Activated CD4-positive, CD25-positive, alpha-beta regulatory T cell (primary cell): ENCODE measurements at places on chromosomes 13 and 19.

GRCh38 chr13:50685491-50685890 is 158.0 kb downstream of the DLEU7 start:
- DNase-seq, result no peak

GRCh38 chr19:18292810-18293641 is 11.6 kb upstream of the JUND start:
- DNase-seq, result no peak

- no peak for DNase-seq
Observed at GRCh38 chr19:50632151-50632835, 7.4 kb downstream of the SYT3 start.

DNA sequence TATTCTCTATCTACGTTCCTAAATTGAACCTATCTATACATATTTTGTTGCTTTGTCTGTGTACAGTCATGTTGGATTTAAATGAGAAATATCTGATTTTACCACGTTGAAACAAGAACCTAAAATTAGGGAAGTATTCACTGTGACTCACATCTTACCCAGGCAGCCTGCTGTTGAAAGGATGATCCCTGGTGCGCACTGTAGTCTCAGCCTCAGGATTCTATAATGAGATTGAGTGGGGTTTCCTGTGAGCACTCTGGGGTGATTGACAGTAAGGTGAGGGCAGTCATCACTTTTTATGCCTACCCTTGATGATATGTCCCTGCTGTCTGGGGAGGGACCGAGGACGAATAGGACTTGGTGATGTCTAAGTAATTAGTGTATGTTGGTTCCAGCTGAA is 35.4 kb downstream of the PCCA start:
- no peak for DNase-seq

DNA sequence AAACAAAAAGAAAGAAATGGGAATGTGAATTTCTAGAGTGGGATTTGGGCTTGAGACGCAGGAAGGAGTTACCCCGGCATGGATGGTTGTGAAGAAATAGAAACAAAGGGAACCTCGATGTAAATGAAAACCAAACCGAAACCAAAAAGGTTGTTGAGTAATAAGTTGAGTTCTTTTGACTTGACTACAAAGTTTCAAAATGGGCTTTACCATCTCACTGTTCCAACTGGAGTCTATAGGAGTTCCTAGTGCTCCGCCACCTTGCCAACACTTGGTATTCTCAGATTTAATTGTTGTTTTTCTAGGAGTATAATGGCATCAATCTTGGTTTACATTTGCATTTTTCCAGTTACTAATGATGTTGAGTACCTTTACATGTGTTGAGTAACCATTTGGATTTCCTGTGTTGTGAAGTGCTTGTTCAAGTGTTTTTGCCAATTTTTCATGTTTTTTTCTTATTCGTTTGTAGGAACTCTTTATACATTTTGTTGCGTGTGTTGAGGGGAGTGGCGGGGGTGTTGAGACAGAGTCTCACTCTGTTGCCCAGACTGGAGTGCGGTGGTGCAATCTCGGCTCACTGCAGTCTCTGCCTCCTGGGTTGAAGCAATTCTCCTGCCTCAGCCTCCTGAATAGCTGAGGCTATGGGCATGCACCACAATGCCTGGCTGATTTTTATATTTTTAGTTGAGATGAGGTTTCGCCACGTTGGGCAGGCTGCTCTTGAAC is 9.2 kb downstream of the UBE2S start:
- DNase-seq, result no peak

- DNase-seq, result no peak
Observed at GRCh38 chr13:111383591-111384440, 63.4 kb downstream of the TEX29 start.

DNA sequence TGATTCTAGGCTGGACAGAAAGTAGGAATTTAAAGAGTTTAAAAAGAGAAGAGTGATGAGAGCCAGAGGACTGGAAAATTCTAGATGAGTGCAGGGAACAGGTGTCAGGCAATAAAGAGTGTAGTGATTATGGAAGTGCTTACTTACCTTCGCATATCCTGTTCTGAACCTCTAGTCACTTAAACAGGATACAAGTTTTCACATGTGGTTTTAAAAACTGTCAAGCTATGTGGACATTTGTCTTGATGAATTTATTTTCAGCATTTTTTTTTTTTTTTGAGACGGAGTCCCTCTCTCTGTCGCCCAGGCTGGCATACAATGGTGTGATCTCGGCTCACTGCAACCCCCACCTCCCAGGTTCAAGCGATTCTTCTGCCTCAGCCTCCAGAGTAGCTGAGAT is 34.3 kb upstream of the IL17D start:
- DNase-seq, result no peak

DNA sequence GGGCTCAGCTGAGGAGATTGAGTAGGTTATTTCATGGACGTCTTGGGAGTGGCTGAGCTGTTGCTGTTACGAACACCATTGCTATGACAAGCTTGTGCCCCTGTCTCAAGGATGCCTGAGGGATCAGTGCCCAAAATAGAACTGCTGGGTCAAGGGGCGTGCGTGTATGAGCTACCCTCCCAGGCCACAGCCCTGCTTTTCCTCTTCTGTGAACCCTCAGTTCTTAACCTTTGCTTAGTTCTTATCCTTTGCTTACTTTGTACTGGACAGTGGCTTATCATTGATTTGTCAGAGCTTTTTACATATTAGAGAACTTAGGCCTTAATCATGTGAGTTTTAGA is 9.0 kb downstream of the ARHGAP45 start:
- DNase-seq, result no peak

GRCh38 chr13:67769063-67769986 is 539.2 kb upstream of the PCDH9 start:
- DNase-seq, result no peak

DNA sequence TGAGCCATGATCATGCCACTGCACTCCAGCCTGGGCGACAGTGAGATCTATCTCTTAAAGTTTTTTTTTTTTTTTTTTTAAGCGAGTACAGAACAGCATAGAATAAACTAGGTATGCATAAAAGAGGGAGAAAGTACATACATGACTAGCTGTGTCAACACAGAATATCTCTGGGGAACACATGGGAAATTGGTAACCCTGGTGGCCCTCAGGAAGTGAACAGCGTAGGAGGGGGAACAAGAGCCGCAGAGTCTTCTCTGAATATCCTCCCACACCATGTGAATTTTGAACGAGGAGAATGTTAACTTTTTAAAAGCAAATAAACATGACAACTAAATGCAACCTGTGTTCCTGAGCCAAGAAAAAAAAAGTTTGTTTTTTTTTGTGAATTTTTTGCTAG is 15.2 kb downstream of the PHLDB3 start:
- no peak for DNase-seq

- DNase-seq, result no peak
Observed at GRCh38 chr13:67147342-67148133, 82.6 kb downstream of the PCDH9 start.

DNA sequence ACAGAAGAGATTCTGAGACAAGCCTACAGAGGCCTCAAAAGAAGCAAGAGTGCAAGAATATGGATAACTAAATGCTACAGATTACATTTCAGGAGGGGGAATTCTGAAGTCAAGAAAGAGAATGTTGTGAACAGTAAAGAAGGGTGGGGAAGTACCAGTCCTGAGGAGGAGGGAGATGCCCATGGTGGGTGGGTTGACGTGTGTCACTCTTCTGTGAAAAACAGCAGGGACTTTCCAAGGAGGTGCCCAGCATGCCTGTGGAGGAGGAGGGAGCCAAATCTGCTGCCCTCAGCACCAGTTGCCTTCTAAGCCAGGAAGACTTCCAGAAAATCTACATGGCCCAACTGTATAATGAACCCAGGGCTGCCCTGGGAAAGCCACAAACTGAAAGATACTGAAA is 87.7 kb downstream of the SGCG start:
- no peak for DNase-seq

DNA sequence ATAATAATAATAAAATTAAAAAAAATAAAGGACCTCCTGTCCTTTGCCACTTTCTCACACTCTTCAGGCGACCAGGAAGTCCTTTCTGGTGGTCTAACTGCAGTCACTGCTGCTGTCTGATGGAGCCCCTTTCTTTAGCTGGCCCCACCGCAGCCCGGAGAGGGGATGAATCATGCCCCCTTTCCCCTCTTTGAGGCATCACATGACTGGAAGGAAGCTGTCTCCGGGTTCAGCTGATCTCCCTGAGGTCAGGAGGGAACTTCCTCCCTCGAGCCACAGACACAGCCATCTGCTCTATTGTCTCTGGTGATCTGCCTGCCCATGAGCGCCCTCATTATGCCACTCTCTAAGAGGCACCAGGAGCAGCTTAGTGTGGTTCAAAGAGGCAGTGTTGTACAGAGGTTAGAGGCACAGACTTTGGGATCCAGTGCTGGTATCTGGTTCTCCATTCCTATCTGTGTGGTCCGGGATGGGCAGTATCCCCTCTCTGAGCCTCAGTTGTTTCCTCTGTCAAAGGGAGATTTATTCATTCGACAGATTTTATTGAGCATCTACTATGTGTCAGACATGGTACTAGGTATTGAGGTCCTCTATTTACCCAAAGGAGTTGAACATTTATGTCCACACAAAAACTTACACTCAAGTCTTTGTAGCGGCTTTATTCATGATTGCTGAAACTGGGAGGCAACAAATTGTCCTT is 30.0 kb downstream of the VAV1 start:
- peak; percentile 33 for DNase-seq

- DNase-seq, result no peak
Observed at GRCh38 chr19:4988770-4989251, 19.9 kb downstream of the KDM4B start.

- DNase-seq, result no peak
Observed at GRCh38 chr13:41837629-41838028, 123.3 kb downstream of the VWA8 start.

DNA sequence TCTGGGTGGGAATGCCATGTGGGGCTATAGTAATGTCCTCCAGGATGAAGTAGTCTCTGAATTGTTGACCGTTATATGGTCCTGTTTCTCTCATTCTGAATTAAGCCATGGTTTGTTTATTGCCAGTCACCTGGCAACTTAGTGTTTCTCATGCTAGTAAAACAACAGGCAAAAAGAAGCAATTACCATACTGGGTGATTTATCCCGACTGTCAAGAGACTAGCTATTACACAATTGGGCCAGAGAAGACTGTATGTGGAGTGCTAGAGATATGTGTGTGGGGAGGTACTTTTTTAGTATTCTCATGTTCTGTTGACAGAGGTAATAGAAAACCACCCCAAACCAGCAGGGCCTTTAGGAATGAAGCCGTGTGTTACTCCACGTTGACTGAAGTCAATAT is 258.2 kb downstream of the TDRD3 start:
- DNase-seq, result no peak

GRCh38 chr19:34085336-34085735 is 87.0 kb upstream of the LSM14A start:
- DNase-seq, result no peak

DNA sequence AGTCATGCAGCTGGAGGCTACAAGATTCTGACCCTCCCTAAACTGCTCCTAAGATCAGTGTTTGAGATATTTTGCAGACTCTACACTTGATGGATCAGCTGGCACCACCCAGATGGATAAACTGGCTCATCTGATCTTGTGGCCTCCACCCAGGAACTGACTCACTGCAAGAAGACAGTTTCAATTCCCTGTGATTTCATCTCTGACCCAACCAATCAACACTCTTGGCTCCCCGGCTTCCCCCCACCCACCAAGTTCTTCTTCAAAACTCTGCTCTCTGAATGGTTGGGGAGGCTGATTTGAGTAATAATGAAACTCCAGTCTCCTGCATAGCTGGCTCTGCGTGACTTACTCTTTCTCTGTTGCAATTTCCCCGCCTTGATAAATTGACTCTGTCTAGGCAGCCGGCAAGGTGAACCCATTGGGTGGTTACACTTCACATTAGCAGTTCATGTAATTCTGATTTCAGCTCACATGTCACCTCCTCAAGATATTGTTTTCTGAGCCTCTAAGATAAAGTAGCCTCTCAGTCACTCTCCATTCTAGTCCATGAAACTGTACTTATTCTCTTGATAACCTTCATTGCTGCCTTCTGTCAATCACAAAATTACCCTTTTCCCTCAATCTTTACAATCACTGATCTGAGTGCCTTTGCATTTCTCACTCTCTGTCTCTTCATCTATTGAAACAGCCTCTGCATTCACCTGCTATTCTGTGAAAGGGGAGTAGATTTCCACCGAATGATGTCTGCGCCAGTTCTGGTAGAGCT is 9.9 kb upstream of the FPR3 start:
- no peak for DNase-seq

GRCh38 chr13:51848674-51849073 is 3.7 kb upstream of the TMEM272 start:
- no peak for DNase-seq

DNA sequence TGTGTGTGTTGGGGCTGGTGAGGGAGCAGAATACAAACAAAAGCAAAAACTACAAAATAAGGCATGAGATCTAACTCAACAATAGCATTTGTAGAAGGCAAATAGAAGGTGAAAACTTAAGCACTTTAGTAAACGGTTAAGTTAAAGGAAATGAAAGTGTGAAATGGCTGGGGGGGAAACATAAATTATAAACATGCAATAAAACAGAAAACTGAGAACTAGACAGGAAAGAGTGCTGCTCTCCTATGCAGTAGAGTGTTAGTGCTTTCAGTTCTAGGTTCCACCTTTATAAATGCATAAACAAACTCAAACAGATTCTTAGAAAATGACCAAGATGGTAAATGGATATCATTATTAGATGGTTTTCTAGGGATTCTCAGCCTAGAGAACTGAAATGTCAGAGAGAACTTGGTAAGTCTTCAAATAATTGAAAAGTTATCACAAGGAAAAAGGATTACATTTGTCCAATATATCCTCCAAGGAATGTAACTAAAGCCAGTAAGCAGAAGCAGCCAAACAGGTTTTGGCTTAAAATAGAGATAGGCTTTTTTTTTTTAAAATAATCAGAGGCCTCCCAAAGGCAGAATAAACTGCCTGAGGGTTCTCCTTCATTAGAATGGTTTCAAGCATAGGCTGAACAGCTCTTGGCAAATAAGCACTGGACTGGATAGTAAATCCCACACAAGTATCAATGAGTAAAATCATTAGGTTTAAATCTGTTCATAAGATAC is 23.3 kb downstream of the RBM26 start:
- no peak for DNase-seq

DNA sequence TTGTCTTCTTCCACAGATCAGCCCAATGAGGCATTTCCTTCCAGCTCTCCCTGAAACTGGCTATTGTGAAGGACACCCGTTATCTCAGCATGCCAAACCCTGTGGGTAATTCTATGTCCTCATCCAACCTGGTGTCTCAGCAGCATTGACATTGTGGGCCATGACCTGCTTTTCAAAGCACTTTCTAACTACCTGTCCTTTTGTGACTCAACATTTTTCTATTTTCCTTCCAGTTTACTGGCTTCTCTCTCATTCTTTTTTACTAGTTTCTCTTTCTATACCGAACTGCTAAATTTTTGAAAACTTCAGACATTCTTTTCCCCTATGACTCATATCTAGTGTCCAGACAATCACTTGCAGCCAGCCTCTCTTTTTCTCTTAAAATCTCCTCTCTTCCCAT is 136.4 kb upstream of the HTR2A start:
- DNase-seq, result no peak

GRCh38 chr13:84609716-84610115 is 727.4 kb upstream of the SLITRK1 start:
- no peak for DNase-seq

DNA sequence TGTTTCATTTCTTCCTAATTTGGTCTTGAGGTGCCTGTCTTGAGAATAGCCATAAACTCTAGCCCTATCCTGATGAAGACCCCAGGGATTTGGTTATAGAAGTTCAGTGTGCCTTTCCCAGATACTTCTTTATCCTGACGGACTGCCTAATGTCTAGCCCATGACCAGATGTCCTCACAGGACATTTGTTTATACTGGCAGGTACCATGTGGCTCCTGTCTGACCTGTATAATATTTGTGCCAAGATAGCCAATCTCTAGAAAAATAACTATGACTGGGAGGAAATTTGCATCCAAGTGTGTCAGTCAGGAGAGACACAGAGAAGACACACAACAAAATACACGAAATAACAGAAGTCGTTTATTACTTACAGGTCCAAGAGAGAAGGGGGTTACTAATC is 69.2 kb upstream of the MIR17HG start:
- DNase-seq, result no peak
